ENCODE measurements at places on chromosomes 7 and 10.

DNA sequence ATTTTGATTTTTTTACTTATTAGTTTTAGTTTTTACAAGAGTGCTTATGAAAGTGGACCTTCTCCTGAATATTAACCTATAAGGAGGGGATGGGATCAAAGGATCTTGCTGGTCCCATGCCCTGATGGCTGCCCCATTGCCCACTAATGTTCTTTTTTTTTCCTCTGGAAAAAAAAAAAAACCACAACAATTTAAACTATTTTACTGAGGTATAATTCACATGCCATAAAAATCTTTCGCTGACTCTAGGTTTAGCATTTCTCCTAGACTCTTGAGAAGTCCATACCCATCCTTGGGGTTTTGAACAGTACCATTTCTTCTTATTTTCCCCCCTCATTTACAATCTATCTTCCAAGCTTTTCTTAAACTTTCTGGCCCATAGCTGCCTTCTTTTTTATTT lies 481.8 kb downstream of the TFEC start:
- no peak for DNase-seq

GRCh38 chr7:43394441-43395130 lies 188.3 kb upstream of the STK17A start:
- no peak for DNase-seq

DNA sequence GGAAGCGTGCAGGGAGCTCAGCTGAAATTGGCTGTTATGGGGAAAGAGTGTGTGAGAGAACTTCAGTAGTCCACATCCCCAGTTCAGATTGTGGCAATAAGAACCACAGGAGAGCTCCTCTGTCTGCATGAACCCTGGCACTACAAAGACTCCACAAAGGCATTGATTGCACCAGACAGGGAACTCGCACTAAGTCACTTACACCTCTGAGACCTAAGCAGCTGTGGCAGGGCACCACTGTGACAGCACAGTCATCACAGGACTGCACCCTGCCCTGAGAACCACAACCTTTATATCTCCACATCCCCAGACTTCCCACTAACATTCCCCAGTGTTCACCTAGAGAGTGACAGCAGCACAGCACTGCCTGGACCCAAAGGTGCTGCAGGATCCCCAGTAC lies 226.8 kb downstream of the XPNPEP1 start:
- no peak for DNase-seq

- no peak for DNase-seq
These were observed 22.1 kb downstream of the CLIP2 start for GRCh38 chr7:74311305-74311744.

- DNase-seq = no peak
These were observed 80.0 kb upstream of the FAM180A start for GRCh38 chr7:135828604-135829003.

DNA sequence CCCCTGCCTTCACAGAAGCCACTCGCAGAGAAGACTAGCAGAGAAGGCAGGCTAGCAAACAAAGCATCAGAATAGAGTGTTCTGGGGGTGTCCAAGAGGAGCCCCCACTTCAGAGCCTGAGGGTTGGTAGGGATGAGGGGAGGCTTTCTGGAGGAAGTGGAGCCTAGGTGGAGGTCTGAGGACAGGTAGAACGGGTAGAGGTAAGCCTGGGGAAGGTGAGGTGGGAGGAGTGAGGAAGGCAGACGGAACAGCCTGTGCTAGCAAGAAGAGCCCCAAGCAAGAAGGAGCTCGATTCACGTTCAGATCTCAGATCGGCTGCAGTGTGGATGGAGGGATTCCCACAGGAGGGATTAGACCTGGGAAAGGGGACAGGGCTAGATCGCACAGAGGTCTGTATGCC lies 66.0 kb upstream of the DUSP5 start:
- no peak for DNase-seq

DNA sequence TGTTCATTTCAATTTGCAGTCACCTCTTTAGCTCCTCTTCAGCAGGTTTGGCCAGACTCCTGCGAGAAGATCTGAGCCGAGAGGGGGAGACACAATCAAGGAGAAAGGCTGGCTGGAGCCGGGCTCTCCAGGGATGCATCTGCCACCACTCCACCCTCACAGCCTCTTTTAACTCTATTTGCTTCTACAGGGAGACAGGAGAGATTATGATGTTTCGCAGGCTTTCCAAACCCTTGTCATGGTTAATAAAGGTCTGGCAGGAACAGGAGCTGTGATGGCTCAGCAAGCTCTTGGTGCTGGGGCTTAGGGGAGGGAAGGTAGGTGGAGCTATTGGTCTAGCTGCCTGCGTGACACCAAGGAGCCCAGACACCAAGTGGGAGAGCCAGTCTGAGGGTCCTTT lies 448.1 kb upstream of the PODXL start:
- DNase-seq = peak; percentile 61

DNA sequence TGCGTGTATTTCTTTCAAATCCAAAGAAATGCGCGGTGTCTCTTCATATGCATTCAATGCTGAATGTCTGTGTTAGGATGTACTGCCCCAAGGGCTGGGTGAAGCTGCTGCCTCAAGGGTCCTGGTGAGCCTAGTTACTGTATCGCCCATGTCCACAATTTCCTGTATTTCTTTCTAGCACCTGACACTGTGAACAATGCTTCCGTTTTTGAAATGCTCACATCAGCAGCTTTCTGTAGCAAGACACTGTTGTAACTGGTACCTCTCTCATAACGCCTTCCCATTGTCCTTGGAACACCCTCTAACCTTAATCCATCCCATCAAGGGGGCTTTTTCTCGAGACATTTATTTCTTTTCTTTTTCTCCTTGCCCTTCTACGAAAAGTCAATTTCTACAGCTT lies 25.1 kb downstream of the NRP1 start:
- DNase-seq = no peak

DNA sequence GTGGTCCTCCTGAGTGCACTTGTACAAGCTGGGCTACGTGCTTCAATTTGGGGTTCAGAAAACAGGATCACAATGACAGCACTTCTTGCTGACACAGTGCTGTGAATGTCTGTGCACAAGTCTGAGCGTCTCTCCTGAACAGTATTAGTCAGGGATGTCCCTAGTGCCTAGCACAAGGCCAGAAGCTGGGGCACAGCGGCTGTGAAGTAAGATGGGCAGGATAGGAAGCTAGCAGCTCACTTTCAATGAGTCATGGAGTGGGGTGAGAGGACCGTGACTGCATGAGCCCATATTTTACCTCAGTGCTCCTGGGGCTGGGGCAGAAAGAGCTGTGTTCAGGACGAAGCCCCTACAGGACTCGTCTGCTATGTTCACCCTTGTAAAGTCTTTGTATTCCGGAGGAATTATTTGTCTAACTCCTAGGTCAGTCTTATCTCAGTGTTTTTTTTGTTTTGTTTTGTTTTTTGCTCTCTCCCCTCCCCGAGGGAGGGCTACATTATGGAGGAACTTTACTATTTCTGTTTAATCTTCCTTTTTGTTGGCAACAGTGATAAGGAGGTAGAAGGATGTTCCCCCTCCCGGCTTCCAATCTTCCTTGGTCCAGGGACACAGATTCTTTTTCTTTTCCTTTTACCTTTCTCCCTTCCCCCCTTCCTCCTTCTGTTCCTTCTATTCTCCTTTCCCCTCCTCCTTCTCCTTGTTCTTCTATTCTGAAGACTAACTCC lies 2.8 kb upstream of the LRMDA start:
- peak; percentile 32 for DNase-seq

DNA sequence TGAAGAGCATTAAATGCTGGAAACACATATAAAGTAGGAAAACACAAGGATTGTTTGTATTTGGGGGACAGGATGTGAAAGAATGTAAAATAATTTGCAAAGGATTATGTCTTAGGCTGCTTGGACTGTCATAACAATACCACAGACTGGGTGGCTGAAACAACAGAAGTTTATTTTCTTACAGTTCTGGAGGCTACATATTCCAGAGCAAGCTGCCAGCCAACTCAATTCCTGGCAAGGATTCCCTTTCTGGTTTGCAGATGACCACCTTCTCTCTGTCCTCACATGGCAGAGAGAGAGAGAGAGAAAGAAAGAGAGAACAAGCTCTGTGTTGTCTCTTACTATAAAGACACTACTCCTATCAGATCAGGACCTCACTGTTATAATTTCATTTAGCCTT lies 8.8 kb upstream of the LAMB4 start:
- DNase-seq = no peak

DNA sequence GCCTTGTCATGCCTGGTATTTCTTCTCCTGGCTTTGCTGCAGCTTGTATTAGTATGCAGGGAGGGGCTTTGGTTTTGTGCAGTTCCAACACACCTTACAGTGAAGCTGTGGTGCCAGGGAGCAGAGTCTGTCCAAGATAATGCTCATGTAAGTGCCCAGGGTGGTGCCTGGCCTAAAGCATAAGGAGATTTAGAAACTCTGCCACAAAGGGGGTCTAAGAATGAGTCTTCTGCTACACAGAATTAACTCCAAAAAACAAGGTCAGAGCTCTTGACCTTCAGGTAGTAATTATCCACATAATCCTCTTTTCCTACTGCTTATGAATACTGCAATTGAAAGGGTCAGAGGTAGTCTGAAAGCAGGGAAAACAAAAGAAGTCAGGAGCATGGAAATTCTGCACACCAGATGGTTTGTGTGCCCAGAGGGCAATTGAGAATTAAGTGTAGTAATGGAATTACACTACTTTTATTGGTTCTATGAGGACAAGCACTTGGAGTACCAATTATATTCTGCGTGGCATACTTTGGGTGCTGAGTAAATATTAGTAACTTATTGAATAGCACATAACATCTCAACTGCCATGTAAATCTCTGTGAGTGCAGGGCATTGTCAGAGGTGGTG lies 121.5 kb downstream of the KAT6B start:
- no peak for DNase-seq

DNA sequence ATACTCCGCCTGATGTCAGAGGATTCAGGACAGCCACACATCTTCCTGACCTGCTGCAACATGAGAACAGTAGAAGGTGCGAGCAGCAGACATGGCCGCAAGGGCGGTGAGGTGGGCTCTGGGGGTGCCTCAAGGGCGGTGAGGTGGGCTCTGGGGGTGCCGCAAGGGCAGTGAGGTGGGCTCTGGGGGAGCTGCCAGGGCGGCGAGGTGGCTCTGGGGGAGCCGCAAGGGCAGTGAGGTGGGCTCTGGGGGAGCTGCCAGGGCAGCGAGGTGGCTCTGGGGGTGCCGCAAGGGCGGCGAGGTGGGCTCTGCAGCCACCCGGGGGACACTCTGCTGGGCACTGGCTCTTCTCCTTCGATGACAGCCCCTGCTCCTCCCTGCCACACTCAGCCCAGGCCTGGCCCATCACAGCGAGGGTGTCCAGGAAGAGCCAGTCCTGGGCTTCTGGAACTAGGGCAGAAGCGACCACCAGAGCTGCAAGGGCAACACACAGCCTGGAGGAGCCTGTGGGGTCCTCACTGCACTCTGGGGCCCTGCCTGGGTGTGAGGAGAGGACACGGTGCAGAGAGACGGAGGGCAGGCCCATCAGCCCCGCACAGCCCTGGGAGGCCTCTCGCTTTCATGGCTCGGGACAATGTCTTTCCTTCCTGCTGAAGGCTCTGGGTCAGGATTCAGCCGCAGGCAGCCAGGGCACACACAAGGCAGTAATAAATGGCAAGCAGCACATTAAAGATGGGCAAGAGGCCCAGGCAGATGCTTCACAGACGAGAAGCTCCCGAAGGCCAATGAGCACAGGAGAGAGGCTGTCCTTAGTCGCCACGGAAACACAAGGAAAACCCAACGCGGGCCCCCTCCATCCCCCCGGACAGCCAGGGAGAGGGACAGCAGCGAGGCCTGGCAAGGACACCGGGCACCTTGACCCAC lies 42.5 kb downstream of the STK32C start:
- DNase-seq = peak; percentile 73

GRCh38 chr10:54880996-54881395 lies 80.0 kb upstream of the PCDH15 start:
- no peak for DNase-seq

- DNase-seq = no peak
These were observed 548.0 kb downstream of the MAGI2 start for GRCh38 chr7:78905436-78905835.

GRCh38 chr7:155355745-155356144 lies 58.1 kb downstream of the INSIG1 start:
- no peak for DNase-seq
